Epithelial cell of umbilical artery (primary cell): ENCODE measurements at places on chromosomes 5 and 9. TPM values are rescaled to one million over a fixed set of nuclear protein-coding genes. Genes with fewer than 3 reads are reported as not detected.

The SPOCK1 gene
- total RNA-seq = 85.6 and 209 TPM in 2 replicates

The GPR21 gene
- total RNA-seq = 0.15 and 0.32 TPM in 2 replicates

The CD14 gene
- 1.2 and 1.6 TPM in 2 replicates for total RNA-seq

The C7 gene
- 0.32 and 0.61 TPM in 2 replicates for total RNA-seq

The SCGB3A1 gene
- not detected in 2 replicates for total RNA-seq

The OMD gene
- not detected in 2 replicates for total RNA-seq

The IL13 gene
- total RNA-seq = not detected in 2 replicates

The KLF4 gene
- 0.65 and 1.1 TPM in 2 replicates for total RNA-seq
